ENCODE measurements at places on chromosomes 12 and 14.

GRCh38 chr12:112025808-112026375 lies 12.7 kb downstream of the ERP29 start:
- no peak overlapping the region for H3K4me3 ChIP-seq
- peaks cover 17% of the 10 kb centered on the region for H3K36me3 ChIP-seq
- H3K27ac ChIP-seq = no peak overlapping the region
- no peak for DNase-seq
- H3K4me1 ChIP-seq = no peaks in the 10 kb centered on the region

DNA sequence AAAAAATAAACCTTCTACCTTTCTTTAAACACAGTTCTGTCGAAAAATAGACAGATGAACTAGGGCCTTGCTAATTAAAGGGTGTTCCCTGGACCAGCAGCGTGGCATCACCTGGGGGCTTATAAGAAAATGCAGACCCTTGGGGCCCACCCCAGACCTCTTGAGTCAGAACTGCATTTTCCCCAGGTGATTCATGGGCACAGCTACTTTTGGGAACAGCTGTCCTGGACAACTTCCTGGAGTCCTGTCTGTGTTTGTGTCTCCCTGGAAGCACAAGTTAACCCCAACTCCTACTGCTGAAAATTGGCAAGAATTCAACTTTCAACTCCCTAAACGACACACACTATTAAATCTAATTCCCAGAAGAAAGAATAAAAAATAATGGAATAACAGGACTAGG lies 17.8 kb downstream of the FBLN5 start:
- no peaks in the 10 kb centered on the region for H3K36me3 ChIP-seq
- no peak overlapping the region for H3K4me3 ChIP-seq
- no peaks in the 10 kb centered on the region for H3K4me1 ChIP-seq
- no peaks in the 10 kb centered on the region for H3K27me3 ChIP-seq
- no peak overlapping the region for H3K27ac ChIP-seq

DNA sequence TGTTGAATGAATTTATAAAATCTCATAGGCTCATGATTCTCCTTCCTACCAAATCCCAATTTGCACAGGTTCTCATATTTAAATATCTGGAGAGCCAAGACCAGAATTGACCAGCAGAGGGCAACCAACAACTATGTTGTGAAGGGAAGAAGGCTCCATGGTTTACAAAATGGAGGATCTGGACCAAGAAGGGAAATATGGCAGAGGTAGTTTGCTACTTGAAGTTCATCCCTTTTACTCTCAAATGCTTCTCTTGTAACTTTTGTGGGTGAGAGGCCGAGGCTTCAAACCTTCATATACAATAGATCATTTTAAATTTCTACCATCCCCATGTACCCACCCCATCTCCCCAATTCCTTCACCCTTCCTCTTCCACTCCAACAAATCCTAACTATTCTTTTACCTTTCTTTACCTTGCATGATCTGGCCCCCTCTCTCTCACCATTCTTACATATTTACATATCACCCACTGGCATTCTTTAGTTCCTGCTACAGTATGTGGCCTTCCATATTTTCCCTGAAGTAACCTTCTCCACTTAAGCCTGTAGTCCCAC lies 3.8 kb upstream of the SMARCC2 start:
- peak; percentile 75 for DNase-seq
- H3K27ac ChIP-seq = no peak overlapping the region
- H3K36me3 ChIP-seq = no peaks in the 10 kb centered on the region
- no peak overlapping the region for H3K4me3 ChIP-seq
- peaks cover 20% of the 10 kb centered on the region for H3K4me1 ChIP-seq

DNA sequence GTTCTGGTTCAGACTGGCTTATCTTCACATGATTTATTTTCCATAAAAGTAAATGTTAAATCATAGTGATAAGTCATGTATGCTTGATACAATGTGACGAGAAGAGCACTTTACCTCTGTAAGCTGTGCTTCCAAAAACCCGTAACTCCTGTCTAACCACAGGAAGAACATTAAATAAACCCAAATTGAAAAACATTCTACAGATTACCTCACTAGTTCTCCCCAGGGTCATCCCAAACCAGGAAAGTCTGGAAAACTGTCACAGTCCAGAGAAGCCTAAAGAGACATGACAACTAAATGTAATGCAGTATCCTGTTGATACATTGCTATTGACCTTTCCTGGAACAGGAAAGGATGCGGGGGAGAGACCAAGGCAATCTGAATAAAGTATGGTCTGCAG lies 32.5 kb upstream of the DUSP6 start:
- H3K36me3 ChIP-seq = no peaks in the 10 kb centered on the region
- no peak overlapping the region for H3K4me3 ChIP-seq
- no peak for DNase-seq
- no peaks in the 10 kb centered on the region for H3K27me3 ChIP-seq

All from heart left ventricle (tissue), 16 donors.